ENCODE measurements at places on chromosomes 6 and 20.

DNA sequence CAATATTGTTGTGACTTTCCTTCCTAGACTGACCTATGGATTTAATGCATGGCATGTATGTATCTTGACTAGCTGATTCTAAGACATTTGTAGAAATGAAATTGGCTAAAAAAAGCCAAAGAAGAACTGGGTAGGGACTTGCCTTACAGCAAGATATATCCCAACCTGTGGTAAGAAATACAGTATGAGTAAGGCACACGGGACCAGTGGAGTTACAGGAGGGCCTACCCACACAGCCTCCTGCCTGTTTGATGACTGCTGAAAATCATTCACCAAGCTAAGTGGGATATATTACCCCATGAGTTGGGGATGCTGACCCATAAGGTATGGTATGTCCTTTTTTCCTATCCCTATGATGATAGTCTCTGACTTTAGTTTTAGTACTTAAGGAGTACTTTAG lies 112.2 kb downstream of the INSM1 start:
- no peak for DNase-seq

DNA sequence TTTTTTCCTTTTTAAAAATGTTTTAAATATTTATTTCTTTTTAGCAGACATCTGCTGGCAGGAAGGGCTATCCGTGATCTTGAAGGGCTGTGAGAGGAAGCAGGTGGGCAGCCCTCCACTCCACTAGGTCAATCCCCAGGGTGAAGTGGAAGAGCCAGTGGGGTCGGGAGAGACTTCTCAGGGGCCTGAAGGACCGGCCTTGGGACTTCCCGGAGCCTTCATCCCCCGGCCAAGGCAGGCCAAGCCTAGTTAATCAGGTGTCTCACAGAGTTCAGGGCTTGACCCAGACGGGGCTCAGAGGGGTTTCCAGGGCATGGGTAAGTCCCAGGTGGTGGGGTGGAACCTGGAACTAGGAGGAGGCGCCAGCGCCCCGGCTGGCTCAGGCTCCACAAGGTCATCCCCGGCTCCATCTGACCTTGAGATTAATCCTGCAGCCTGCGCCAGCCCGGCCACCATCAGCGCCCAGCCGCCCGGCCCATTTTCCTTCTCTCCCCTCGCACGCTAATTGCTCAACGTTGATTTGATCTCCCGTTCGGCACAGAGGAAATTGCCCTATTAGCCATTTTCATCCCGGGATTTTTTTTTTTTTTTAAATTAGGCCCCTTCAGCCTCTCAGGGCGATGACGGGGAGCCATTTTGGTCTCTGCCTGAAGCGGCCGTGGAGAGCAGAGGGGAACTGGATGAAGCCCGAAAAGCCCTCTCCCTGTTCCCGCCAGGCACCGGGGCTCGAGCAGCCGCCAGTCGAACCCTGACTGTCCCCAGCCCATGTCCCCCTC lies 44.4 kb downstream of the MDFI start:
- peak; percentile 37 for DNase-seq

DNA sequence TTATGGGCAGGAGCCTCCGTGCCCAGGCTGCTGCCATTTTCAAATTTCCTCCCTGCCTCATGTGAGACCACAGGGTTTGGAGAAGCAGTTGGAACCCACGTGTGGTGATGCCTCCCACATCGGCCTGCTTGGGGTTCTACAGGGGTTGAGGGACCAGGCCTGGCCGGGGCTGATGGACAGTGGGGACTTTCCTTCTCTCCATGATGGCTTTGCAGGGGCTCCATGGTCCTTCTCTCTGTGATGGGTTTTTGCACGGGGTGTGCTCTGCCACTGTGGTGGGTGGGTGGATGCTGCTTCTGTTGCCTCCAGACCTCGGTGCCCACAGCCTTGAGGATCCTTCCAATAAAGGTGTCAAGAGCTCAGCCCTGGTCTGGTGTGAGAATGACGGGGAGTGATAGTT lies 54.4 kb downstream of the ADNP start:
- DNase-seq: no peak

- DNase-seq: no peak
Measured at GRCh38 chr20:50676858-50677257, 14.5 kb downstream of the RIPOR3 start.

DNA sequence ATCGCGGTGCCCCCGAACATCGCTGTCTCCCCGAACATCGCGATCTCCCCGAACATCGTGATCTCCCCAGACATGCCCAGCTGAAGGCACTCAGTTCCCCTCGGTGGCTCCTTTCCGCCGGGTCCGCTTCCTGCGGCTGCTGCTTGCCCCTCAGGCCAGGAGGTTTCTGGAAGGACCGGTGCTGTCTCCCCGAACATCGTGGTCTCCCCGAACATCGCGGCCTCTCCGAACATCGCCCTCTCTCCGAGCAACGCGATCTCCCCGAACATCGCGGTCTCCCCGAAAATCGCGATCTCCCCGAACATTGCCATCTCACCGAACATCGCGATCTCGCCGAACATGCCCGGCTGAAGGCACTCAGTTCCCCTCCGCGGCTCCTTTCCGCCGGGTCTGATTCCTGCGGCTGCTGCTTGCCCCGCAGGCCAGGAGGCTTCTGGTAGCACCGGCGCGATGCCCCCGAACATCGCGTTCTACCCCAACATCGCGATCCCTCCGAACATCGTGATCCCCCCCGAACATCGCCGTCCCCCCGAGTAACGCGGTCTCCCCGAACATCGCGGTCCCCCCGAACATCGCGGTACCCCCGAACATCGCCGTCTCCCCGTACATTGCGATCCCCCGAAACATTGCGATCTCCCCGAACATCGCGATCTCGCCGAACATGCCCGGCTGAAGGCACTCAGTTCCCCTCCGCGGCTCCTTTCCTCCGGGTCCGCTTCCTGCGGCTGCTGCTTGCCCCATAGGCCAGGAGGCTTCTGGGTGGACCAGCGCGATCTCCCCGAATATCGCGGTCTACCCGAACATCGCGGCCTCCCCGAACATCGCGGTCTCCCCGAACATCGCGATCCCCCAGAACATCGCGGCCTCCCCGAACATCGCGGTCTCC lies 808 bp downstream of the ULBP1 start:
- DNase-seq: no peak
